ENCODE measurements at places on chromosomes 5 and 9.
A peak's percentile ranks its signal among the peaks of the same experiment; 100 is the strongest.

- no peak for DNase-seq
Measured at GRCh38 chr9:211036-211435, 3.6 kb upstream of the DOCK8 start.

DNA sequence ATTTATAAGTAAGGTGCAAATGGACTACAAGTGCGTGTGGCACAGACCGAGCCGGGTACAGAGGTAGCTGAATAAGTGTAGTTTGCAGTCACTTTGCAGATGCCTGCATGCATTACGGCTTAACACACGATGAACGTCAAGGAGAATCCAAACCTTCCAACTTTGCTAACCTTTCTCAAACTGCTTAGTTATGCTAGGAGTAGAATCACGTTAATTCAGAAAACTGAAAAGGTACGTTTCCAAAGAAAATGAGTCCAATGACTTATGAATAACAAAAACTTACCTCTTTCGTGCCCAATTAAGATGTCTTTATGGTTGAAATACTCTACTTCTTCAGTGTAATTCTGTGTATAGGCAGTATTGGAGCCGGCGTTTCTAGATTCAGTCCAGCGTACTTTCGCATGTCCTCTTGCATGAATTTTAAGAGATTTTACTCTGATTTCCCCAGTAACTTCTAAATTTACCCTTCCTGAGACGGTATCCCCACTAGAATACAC is 539 bp downstream of the ARRDC3 start:
- no peak for DNase-seq

GRCh38 chr9:115668521-115668920 is 485.1 kb upstream of the PAPPA start:
- DNase-seq: no peak

- DNase-seq: no peak
Measured at GRCh38 chr5:32848681-32849080, 137.6 kb downstream of the NPR3 start.

DNA sequence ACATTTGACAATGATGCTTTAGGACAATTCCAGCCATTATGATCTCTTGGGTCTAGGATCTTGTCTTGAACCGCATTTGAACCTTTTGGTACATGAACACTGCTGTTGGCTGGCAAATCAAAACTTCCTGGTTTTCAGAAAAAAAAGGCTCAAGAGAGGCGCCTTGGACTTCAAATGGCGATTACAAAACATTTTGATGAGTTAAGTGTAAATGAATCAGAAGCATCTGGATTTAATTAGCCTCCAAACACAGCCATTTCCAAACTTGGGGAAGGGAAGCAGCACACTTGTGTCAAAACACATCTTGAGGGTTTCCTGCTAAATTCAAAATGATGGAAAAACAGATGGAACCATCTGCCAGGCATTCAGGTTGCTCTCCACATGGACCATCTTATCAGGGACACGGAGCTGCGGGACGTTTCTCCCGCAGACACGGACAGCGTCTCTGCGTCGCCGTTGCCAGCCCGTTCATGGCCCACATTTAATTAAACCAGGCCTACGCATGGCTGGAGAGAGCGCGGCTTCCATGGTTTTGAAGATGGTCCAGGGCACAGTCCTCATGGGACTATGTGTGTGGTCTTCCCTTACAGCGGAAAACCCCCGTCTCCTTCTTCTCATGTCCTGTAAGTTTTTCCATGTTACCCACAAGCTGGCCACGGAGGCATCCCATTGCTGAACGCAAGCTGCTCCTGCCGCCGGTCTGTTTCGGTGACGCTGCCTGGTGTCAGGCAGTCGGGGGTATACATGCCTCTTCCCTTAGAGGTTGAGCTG is 55.8 kb upstream of the PTCH1 start:
- no peak for DNase-seq

- no peak for DNase-seq
Measured at GRCh38 chr5:146699664-146700418, 178.7 kb downstream of the PPP2R2B start.

DNA sequence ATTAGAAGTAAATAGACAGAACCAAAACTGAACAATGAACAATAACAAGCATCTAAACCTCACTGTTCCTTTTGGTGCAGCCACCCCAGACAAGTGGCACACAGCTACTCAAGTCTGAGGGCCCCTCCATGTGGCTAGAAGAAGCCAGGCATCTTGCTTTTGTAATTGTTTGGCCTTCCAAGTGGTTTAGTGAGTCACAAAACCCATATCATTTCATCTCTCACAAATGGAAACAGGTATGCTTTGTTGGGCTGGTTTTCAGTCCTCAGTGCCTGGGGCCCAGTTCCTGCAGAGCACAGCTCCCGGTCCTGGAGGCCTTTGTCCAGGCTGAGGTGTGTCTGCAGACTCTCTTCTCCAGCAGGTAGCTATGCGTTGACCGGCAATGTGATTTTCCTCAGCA is 16.7 kb downstream of the PRLR start:
- no peak for DNase-seq

GRCh38 chr9:138118601-138119071 is 241.1 kb downstream of the CACNA1B start:
- DNase-seq: no peak

- no peak for DNase-seq
Measured at GRCh38 chr9:69173497-69173890, 583 bp upstream of the TJP2 start.

GRCh38 chr5:39137819-39138451 is 63.7 kb upstream of the RICTOR start:
- DNase-seq: no peak

DNA sequence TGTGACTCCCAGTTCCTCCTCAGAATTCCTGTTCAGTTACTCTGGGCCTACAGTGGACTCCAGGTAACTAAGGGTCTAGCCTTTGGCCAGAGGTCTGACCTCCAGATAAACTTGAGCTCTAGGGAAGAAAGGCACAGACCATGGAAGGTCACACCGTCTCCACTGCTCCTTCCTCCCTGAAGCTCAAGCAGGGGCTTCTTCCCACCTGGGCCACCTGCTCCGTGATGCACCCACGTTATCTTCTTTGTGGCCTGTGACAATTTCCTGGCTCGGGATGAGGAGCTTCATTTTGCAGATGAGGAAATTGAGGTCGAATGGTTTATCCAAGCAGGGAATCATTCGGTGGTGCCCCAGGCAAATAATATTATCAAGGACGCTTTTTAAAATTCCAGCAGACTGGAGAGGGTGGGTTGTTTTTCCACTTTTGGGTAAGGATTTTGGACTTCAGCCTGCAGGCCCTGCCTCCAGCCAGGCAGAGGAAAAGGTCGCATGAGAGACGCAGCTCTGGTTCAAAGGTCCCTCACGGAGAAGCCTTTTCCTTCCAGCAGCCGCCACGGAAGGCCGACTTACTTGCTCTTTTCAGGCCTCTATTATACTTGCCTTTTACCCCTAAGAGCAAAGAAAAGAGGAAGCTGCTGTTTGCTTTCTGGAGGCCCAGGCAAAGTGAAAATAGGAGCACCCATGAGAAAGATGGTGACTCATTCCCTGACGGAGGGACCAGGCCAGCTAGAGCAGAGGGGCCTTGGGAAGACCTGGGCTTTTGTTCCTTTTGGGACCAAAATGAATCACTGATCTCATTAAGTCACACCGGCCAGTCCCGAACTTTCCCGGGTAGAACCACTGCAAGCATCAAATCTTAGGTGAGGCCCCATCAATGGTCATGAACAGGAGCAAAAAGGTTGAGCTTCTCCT is 22.8 kb upstream of the DUSP1 start:
- no peak for DNase-seq

GRCh38 chr9:106019702-106020101 is 325.4 kb downstream of the TMEM38B start:
- DNase-seq: no peak

GRCh38 chr9:26940779-26941178 is 6.3 kb downstream of the PLAA start:
- no peak for DNase-seq

- no peak for DNase-seq
Measured at GRCh38 chr9:91379426-91379825, 17.7 kb upstream of the AUH start.

DNA sequence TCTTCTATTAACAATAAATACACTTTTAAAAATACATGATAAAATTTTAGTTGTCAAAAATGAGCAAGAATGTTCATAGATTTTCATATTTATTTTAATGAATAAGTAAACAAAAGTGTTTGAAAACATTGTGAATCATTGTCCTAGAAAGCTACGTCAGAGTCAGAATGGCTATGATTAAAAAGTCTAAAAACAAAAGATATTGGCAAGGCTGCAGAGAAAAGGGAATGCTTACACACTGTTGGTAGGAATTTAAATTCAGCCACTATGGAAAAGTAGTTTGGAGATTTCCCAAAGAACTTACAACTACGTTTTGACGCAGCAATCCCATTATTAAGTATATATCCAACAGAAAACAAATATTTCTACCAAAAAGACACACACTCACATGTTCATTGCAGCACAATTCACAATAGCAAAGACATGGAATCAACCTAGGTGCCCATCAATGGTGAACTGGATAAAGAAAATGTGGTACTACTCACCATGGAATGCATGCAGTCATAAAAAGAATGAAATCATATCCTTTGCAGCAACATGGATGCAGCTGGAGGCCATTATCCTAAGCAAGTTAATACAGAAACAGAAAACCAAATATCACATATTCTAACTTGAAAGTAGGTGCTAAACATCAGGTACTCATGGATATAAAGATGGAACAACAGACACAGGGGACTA is 49.2 kb upstream of the FBXL17 start:
- no peak for DNase-seq

DNA sequence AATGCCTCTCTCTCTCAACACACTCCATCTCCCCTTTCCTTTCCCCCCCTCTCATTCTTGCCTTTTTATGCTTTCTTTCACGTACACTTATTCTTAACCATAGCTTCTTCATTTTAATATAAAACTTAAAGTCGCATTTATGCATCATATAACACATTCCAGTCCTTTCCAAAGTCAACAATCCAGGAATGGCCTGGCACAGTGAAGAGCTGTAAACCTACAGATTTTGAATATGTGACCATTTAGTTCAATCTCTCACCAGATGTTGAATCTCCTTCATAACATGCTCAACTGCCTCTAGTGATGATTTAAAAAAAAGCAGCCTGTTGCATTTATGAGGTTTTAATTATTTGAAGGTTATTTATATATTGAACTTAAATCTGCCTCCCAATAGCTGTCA is 186.2 kb upstream of the GRAMD2B start:
- DNase-seq: no peak

GRCh38 chr5:71782771-71783770 is 64.0 kb downstream of the CARTPT start:
- peak; percentile 2 for DNase-seq

- no peak for DNase-seq
Measured at GRCh38 chr9:109934136-109934856, 154.3 kb downstream of the PALM2AKAP2 start.

GRCh38 chr5:172841256-172841655 is 7.2 kb downstream of the ERGIC1 start:
- DNase-seq: no peak

GRCh38 chr9:86829496-86830046 is 117.7 kb downstream of the GAS1 start:
- no peak for DNase-seq

- no peak for DNase-seq
Measured at GRCh38 chr5:77635067-77635916, 3.2 kb downstream of the OTP start.

GRCh38 chr5:95537501-95537900 is 17.3 kb downstream of the SKIC3 start:
- DNase-seq: no peak

- no peak for DNase-seq
Measured at GRCh38 chr5:159465604-159466003, 135.3 kb upstream of the IL12B start.

All from stimulated activated CD8-positive, alpha-beta memory T cell treated with anti-CD3 and anti-CD28 coated beads, Interleukin-4, amount 100 ng/mL, for 1 hour (primary cell).